Activated T-cell treated with anti-CD3 and anti-CD28 coated beads for 1 hour (primary cell): ENCODE measurements at places on chromosomes 1 and 21.

- no peak for DNase-seq
Observed at GRCh38 chr1:197141575-197141974, 4.9 kb downstream of the ASPM start.

DNA sequence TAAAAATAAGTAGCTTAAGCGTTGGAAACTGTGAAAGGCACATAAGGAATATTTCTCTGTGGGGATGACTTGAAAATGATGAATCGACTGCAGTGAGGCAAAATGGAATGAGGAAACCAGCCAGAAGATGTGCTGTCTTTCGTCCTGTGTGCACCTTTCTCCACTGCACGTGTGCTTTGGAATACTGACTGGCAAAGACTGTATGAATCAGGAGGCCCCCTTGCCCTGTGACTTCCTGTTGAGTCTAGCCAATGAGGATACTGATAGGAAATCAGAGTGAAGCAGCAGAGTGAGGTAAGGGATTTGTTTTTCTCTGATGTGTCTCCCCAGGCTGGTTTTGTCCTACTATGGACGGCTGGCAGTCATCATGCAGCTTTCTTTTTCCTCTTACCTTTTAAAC is 118.2 kb upstream of the ADGRL4 start:
- DNase-seq, result no peak

- no peak for DNase-seq
Observed at GRCh38 chr1:228723287-228723686, 12.0 kb upstream of the RHOU start.

DNA sequence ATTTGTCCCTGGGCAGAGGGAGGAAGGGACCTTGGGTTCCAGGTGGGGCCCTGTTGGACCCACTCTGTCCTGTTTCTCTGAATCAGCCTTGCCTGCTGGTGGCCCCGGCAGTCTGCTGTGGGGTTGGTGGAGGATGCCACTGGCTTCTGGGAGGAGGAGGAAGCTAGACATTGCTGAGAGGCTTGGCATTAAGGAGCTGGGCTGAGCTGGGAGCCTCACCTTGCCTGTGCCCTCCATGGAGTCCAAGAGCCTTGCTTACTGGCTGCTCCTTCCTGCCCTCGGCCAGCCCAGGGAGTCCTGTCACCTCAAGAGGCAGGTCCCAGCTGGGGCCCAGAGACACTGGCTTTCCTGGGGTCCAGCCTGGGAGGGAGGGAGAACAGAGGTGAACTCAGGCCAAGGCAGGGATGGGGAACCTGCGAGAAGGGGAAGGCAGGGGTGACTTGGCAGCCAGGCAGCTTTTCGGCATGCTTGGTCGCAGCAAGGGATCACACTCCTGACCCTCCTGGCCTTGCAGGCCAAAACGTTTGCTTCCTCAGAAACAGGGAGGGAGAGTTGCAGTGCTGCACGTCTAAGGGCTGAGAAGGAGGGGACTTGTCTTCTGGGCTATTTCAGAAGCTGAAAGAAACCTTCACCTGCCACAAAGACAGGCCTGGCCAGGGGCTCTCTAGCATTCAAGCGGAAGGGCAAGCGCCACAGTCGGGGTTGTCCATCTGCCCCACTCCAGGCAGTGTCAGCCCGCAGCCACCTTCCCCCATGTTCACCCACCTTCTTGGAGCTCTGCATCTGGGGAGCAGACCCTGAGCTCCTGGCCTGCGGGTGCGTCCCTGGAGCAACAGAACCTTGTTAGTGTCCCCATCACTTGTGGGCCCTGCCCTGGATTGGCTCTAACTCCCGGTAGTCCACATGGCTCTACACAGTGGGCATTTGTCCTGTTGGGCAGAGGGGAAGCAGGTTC is 8.9 kb downstream of the TMEM201 start:
- DNase-seq, result no peak

DNA sequence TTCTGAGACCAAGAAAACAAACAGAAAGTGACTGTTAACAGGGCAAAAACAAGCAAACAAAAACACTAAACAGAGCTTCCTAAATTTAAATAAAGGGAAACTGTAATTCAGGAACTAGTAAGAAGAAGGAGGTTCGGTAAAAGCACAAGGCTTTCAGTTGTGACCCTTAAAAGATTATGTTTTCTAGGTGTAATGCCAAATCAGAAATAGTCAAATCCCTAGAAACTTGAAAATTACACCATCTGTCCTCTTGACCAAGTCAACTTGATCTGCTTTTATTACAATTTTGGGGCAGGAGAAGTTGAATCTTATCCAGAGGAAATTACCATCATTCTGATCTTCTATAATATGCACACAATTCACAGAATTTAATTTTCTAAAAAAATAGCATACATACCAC is 754.0 kb upstream of the ADGRL4 start:
- no peak for DNase-seq

DNA sequence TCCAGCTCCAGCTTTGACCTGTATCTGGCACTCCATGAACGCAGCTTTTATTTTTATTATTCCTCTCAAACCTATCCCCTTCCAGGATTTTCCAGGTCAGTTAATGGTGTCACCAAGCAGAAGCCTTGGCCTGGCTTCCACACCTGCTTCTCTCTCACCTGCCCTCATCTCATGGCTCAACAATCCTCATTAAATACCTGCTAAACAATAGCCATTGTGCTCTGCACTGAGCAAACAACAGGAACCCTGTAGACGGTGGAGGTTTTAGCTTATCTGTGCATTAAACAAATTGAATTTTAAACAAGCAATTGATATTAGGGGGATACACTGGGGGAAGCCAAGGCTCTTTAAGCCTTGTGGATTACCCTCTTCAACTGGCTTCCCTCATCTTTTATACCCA is 15.3 kb downstream of the PYCR2 start:
- no peak for DNase-seq

DNA sequence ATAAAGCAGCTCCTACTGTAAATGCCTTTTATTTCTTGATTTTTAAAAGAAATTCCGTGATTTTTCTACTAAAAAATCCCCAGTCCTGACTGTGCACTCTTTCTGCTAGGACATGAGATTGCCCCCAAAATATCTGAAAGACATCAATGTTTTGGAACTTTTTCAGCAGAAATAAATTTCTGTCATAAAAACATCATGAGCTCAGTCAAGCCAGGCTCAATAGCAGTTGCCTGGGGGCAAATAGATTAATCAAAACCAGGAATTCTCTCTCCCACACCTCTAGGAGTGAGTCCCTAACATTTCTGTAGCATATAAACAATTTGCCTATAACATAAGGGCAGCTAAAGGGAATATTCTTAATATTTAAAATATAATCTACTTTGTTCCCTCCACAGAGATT is 654.1 kb downstream of the PTPRC start:
- DNase-seq, result no peak

DNA sequence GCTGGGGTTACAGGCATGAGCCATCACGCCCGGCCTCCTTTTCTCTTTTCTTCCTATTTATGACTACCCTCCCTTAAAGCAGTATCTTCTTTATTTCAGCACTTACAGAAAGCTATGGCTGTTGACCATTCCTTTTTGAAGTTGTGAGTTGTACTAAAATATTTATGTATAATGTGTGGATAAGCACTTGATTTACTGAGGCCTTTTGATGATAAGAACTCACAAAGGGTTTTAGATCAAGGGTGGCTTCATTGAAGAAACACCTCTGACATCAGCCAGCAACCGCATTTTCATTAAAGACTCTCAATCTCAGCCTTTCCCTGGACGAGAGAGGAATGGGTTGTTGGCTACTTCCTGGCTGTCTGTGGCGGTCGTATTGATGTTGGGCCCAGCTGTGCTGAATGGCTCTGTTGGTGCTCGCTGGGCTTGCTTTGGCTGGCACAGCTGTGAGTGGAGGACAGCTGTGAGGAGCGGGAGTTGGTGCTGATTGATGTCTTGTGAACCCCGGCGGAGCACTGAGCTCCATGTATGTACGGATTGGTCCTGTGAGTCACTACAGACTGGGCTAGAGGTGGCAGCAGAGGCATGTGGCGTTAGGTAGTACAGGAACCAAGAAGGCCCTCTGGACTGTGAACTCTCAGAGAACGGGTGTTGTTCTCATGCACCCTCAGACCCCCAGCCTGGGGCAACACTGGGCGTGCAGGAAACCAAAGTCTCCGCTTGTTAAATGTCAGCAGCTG is 208.8 kb downstream of the KIF26B start:
- no peak for DNase-seq

DNA sequence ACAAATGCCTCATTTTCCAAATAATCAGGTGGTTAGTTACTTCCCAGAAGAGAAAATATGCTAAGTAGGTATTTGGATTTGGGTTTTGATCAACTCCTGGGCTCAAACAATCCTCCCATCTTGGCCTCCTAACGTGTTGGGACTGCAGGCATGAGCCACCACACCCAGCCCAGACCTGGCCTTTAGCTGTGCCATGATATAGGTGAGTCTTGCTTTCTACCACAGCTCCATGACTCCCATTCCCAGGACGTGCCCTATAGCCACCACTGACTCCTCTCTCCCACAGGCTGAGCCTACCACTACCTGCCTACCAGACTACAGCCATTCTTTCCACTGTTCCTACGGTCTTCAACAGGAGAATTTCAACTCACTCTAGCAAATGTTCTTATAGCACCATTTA is 1.8 kb upstream of the SLC1A7 start:
- no peak for DNase-seq

GRCh38 chr1:17021896-17022295 is 10.2 kb upstream of the ATP13A2 start:
- DNase-seq, result no peak
